ENCODE measurements at places on chromosomes 5 and 9. TPM values are rescaled to one million over a fixed set of nuclear protein-coding genes. Genes with fewer than 3 reads are reported as not detected.

Gene TLX3
- not detected for total RNA-seq

Gene GPR151
- not detected for total RNA-seq

Gene OLFML2A
- 9.4 TPM for total RNA-seq

Gene EQTN
- not detected for total RNA-seq

Gene MLANA
- not detected for total RNA-seq

Gene LMNB1
- total RNA-seq, result 167 TPM

Gene INSL6
- not detected for total RNA-seq

Gene RANBP3L
- not detected for total RNA-seq

Gene LECT2
- not detected for total RNA-seq

Gene SVEP1
- total RNA-seq, result not detected

Gene BOD1
- 85.4 TPM for total RNA-seq

Gene TEX48
- not detected for total RNA-seq

Gene IGIP
- 0.24 TPM for total RNA-seq

GRCh38 chr5:139075066-139076050, 122.8 kb downstream of the SIL1 start:
- DNase-seq, result no peak

DNA sequence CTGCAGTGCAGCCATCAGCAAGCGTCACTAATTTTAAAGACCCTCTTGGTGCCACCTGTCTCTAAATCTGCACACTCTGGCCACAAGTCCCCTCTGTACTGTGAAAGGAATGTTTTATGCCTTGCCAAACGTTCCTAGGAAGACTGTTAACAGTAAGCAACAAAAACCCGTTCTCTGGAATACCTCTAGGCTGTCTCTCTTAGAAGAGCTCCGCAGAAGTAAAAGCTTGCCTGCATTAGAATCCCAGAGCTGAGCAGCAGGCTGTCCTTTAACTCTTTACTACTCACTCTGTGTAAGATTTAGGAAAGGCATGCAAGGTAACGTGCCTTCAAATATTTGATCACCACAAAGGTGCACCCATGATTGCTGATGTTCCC, 53.9 kb upstream of the C9orf72 start:
- DNase-seq, result no peak

- DNase-seq, result no peak
Observed at GRCh38 chr5:133489632-133490031, 122.7 kb downstream of the FSTL4 start.

DNA sequence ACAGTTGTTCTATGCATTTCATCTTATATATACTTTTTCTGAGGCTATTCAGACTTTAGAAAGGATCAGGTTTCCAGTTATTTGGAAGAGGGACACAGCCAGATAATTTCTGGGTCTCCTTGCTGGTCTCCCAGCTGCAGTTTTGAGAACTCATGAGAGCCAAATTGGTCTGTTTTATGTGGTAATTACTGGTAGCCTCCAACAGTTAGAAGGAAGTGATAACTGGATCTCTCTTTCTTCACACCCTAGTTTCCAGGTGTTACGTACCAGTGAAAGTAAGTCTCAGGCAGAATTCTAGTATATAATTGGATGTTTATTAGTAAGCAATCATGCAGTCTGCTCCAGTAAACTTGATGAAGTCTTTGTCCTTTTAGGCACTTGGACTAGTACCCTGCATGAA, 63.2 kb upstream of the RPS23 start:
- no peak for DNase-seq

GRCh38 chr5:58454025-58454424, 5.9 kb downstream of the PLK2 start:
- DNase-seq, result no peak

DNA sequence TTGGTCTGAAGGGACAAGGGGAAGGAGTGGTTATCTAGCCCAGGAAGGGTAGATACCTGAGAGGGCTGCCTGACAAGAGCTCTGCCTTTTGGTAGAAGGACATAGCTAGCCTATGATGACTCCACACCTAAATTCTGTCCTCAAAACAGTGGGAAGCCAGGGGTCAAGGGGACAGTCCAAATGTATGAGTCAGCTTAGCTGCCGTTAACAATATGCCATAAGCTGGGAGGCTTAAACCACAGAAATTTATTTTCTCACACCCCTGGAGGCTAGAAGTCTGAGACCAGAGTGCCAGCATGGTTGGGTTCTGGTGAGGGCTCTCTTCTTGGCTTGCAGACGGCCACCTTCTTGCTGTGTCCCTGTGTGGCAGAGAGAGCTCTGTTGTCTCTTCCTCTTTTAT, 306.4 kb downstream of the NTRK2 start:
- DNase-seq, result no peak

- no peak for DNase-seq
Observed at GRCh38 chr9:112332674-112332976, 794 bp downstream of the PTBP3 start.

GRCh38 chr9:72193478-72193881, 44.2 kb downstream of the GDA start:
- DNase-seq, result no peak

- no peak for DNase-seq
Observed at GRCh38 chr9:3528451-3528850, 2.6 kb upstream of the RFX3 start.

DNA sequence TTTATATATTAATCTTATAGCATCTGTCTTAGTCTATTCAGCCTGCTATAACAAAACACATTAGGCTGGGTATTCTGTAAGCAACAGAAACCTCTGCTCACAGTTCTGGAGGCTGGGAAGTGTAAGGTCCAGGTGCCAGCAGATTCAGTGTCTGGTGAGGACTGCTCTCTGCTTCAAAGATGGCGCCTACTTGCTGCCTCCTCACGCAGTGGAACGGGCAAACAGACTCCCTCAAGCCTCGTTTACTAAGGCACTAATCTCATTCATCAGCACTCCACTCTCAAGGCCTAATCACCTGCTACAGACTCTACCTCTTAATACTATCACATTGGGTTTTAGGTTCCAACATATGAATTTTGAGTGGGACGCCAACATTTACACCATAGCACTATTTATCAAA, 5.2 kb upstream of the TBC1D2 start:
- no peak for DNase-seq

- no peak for DNase-seq
Observed at GRCh38 chr9:137720571-137721110, 101.8 kb downstream of the EHMT1 start.

- DNase-seq, result no peak
Observed at GRCh38 chr5:94575196-94575595, 43.2 kb downstream of the KIAA0825 start.

DNA sequence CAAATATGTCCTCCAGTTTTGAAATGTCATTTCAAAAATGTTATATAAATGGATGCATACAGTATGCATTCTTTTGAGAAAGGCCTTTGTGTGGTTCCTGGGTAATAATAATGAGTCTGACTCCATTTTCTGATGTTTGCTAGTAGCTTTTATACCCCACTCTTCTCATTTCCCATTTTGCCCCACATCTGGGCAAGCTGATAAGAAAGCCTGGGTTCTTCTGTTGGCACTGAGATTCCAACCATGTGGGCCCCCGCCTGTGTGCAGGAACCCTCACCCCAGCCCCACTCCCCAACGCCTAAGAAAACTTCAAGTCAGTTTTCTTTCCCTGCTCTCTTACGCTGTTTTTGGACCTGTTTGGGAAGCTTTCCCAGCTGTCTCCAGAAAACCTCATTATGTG, 89.4 kb downstream of the SNX18 start:
- DNase-seq, result no peak

DNA sequence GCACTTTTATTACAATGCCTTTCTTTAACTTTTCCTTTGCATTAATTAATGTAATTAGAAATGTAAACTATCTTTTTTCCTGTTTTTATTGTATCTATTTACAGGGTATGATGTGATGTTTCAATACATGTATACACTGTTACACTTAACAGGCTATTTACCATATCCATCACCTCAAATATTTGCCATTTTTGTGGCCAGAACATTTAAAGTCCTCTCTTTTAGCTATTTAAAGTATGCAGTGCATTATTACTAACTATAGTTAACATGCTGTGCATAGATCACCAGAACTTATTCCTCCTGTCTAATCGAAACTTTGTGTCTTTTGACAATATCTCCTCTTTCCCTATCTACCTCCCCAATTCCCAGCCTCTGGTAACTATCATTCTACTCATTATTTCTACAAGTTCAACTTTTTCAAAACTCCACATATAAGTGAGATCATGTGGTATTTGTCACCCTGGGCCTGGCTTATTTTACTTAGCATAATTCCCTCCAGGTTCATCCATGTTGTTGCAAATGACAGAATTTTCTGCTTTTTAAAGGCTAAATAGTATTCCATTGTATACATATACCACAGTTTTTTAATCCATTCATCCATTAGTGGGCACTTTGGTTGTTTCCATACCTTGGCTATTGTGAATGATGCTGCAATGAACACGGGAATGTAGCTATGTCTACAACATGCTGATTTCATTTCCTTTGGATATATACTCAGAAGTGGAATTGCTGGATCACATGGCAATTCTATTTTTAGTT, 32.8 kb downstream of the OR2K2 start:
- no peak for DNase-seq

DNA sequence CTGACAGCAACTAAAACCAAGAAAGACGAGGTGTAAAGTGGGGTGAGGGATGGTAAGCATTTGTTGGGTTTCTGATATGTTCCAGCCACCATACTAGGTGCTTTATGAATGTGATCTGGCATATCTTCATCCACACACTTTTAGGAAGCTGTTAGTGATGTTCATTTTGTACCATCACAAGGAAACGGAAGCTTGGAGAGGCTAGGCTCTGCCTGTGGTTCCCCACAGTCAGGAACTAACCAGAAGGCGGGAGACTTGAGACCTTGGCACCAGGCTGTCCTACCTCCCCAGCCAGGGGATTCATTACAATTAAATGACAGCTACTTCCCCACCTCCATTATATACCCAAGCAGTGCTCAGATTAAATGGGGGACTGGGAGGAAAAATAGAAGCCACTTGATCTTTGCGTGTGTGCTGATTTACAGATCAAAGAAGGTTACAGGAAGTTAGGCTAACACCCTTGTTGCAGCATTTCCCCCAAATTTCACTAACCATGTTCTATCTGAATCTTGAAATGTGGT, 43.0 kb downstream of the SFXN1 start:
- no peak for DNase-seq

DNA sequence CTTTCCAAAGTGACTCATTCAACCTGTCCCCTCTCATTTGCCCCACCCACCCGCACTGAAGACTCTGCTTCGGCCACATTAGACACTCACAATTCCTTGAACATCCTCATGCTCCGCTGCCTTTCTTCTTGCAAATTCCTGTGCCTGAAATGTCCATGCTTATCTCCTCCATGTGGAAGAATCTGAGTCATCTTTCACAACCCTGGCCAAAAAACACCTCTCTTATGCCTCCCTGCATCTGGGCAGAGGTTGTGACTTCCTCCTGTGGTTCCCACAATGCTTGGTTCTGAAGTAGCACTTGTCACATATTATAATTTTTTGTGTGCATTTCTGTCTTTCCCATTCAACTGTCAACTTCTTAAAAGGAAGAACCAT, 238.6 kb downstream of the ENC1 start:
- no peak for DNase-seq

- peak; percentile 64 for DNase-seq
Observed at GRCh38 chr9:20987521-20987920, 43.9 kb downstream of the HACD4 start.

DNA sequence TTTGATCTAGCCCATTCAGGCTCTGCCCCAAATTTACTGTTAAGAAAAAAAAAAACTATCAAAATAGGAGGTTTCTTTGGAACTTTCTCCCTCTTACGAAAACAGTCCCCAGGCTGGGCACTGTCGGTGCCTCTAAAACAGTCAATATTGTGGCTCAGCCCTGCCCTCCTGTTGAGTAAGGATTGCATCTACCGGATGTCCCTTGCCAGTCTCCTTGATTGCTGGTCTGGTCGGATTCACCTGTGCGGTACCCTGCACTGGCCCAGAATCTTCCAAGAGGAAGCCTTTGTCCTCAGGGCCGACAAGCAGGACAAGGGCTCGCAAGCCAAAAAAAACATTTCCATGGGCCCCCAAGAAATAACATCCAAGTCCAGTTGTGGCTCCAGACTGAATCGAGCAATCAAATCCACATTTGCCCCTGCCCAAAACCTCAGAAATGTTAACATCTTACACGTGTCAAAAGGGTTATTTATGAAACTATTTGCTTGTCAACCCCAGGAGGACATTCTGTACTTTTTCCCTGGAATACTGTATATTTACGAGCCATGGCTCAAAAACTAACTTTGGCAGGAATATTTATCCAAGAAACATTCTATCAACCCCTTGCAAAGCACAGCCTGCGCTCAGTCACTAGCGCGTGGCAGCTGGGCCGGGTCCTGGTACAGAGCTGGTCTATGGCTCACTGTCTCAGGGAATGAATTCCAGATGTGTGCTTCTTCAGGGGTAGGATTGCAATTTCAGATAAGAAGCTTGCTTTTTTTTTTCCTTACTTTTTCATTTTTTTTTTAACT, 129.2 kb upstream of the ADRA1B start:
- DNase-seq, result no peak

GRCh38 chr9:94783928-94784327, 57.4 kb downstream of the AOPEP start:
- no peak for DNase-seq

DNA sequence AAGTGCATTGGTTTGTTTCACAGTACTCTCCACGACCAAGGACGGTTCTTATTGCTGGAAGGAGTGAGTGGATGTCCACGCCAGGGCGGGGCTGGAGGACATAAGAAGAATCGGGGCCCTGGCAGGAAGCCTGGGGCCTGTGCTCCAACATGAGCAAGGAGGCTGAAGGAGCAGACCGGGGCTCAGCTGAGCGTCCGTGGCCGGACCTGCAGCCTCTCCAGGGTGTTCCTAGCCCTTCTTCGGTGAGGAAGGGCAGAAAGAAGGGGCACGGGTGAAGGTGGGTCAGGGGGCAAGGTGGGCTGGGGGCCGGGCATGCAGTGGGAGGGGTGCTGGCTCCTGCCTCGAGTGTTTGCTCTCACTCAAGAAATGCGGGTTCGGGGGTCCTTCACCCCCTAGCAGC, 18.1 kb downstream of the FAM78A start:
- DNase-seq, result no peak

- DNase-seq, result no peak
Observed at GRCh38 chr5:172798422-172799215, 27.6 kb upstream of the DUSP1 start.

DNA sequence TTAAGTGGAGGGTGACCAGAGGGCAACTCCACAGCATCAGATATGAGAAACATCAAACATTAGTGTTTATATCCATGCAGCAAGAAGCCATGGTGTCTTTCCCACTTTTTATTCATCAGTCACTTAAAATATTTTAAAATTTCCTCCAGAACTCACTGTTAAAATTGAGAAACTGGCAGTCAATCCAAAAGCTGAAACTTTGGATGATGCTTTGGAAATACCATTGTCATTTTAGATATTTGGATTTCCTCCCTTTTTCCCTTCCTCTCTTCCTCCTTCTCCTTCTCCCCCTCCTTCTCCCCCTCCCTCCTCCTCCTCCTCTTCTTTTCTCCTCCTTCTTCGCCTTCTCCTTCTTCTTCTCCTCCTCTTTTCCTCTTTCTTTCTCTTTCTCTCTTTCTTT, 33.1 kb upstream of the NTRK2 start:
- DNase-seq, result no peak

- no peak for DNase-seq
Observed at GRCh38 chr9:33295571-33295970, 5.3 kb downstream of the NFX1 start.
